ENCODE measurements at places on chromosomes 7 and 10.
A peak's percentile ranks its signal among the peaks of the same experiment; 100 is the strongest.

- no peak for DNase-seq
Measured at GRCh38 chr7:107173191-107173590, 4.4 kb downstream of the HBP1 start.

- DNase-seq = peak; percentile 67
Measured at GRCh38 chr10:78975926-78976325, 92.8 kb upstream of the ZMIZ1 start.

GRCh38 chr10:34638406-34639054 lies 176.6 kb downstream of the PARD3 start:
- DNase-seq = peak; percentile 84

- DNase-seq = no peak
Measured at GRCh38 chr7:140215281-140215680, 38.5 kb upstream of the KDM7A start.

DNA sequence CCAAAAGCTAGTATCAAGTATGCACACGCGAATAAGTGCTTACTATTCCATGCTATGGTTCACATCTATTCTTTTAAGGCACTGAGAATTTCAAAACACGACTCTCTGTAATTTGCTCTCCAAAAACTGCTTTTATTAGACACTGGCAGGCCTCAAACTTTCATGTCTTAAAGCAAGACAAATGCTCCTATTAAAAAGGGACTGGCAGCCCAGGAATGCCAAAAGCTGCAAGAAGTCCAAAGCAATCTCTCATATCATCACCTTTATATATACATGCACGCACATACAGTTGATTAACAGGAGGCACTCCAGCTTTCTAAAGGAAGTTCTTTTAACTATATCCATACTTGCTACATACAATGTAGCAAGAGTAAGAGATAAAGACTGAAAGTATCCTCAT lies 34.8 kb downstream of the UBE2H start:
- DNase-seq = no peak

DNA sequence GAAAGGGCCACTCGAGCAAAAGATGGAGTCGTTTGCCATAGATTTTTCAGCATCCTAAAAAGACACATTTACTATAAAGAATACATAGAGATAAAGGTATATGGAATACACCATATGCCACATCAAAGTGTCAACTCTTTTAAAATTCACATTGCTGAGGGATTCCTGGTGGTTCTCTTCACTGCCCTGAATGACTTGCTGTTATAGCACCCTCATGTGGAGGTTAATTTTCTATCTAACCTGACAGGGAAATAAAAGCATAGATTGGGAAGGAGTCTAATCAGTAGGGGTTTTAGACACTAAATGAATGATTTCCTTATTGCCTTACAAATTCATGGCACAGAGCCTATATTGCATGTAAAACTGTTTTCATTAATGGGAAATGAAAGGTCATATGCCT lies 25.9 kb downstream of the DNAH11 start:
- no peak for DNase-seq

DNA sequence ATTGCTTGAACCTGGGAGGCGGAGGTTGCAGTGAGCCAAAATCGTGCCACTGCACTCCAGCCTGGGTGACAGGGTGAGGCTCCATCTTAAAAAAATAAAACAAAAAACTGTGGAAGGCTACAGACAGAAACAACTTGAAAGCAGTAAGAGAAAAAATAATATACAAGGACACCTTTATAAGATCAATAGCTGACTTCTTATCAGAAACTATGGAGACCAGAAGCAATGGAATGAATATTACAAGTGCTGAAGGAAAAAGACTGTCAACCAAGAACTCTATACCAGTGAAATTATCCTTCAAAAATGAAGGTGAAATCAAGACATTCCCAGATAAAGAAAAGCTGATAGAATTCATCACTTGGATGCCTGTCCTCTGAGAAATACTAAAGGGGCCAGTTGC lies 49.0 kb downstream of the RBAK start:
- DNase-seq = no peak

DNA sequence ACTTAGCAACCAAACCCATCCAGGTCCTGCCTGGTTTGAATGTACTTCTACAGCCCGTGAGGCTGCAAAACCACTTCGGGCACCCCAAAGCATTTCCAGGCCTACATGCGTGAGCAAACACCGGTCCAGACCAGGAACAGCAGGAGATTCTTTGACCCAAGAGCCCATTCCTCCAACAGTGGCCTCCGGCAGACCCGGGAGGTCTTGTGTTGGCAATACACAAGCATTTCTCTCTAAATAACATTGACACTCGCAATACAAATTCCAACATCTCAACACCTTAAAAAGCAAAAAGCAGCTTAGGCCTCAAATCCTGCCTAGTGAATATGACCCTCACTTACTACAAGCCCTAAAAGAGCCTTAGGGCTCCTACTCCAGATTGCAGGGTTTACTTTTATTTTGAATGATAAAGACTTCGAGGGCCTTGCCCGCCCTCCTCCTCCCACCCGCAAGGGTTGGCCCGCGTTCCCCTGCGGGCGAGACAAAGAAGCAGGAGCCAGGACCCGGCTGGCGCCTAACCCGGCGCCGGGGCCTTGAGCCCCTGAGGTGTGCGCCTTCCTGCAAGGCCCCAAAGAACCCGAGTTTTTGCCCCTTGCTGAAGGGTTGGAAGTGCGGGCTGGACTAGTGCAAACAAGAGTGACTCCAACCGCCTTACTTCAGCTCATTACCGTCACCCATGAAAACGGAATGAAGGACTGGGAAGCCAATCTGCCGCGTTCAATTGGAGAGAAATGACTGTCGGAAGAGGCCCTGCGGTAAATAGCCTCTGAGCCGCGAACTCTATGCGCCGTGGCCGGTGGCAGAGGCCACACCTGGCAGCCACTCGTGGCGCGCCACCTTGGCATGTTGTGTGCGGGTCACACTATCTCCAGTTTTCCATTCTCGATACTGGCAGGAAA lies 3.4 kb upstream of the DLX6 start:
- DNase-seq = no peak

DNA sequence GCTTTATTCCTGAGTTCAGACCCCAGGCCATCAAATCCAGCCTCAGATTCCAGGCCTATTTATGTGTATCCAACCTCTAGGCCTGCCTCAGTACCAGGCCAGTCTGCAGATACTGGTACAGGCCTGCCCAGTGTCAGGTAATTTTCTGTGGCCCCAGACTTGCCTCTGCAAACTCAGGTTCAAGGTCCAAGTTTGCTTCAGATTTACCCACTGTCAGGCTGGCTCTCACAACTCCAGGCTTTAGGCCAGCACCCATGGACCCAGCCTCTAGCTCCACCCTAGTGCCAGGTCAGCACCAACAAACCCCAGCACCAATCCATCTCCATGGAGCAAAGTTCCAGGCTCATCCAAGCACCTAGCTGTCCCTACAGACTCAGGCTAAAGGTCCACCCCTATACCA lies 169.7 kb downstream of the ITGB1 start:
- DNase-seq = no peak

- DNase-seq = no peak
Measured at GRCh38 chr7:39493934-39494333, 72.3 kb upstream of the YAE1 start.

- no peak for DNase-seq
Measured at GRCh38 chr10:77230194-77230593, 407.4 kb downstream of the KCNMA1 start.

DNA sequence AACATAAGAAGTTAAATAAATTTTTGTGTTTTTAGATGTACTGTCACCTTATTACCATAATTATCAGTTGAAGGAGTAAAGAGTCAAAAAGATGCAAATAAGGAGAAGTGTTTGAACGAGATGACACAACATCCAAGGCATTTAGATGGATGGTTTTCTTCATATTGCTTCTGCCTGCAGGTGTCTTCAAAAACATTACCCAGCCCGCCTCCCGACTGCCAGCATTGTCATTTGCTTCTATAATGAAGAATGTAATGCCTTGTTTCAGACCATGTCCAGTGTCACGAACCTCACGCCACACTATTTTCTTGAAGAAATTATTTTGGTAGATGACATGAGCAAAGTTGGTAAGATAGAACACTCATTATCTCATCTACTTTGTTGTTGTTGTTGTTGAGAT lies 26.6 kb downstream of the GALNTL5 start:
- no peak for DNase-seq

DNA sequence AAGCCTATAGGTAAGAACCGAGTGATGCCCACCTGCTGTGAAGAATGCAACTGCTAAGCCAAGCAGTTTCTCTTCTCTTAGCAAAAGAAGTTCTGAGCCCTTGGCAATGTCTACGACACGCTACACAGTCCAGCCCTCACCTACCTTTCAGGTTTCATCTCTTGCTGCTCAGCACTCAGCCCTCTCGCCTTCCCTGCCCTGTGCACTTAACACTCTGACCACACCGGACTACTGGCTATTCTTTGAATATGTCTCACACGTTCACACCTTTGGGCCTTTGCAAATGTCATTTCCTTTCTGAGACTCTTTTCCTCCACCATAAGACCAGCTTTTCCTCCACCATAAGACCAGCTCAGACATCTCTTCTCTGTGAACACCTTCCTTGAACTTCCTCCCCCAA lies 67.0 kb upstream of the ITGB1 start:
- DNase-seq = no peak

DNA sequence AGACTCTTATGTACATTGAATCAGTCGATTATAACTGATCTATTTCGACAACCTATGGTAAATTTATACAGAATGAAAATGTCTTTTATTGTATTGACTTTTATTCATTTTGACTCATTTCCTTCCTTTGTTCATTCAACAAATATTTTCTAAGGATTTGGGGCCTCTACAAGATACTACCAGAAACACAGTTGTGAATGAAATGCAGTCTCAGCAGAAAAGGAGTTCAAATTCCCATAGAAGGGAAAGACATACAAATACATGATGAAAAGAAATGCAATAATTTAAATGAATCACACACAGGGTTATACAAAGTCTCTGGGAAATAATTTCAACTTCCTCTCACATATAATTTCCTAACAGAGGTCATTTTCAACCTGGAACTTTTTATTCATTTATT lies 134.0 kb upstream of the SEMA3A start:
- no peak for DNase-seq

DNA sequence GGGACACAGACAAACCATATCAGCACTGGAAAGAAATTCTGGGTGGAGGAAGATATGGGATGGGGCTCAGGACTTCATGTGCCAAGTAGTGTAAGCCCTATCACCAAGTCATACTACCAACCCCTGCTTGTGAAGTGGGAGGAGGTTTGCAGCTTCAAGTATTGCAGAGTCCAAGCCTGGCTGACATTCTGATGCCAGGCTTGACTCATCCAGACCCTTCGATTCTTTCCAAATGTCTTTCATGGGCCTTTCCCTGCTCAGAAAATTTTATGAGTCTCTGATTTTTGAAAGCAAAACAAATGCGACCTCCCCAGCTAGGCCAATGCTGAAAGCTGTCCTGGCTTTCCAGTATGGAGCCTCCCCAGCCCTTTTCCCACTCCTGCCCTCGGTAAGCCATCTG lies 45.1 kb upstream of the SMNDC1 start:
- DNase-seq = peak; percentile 75

DNA sequence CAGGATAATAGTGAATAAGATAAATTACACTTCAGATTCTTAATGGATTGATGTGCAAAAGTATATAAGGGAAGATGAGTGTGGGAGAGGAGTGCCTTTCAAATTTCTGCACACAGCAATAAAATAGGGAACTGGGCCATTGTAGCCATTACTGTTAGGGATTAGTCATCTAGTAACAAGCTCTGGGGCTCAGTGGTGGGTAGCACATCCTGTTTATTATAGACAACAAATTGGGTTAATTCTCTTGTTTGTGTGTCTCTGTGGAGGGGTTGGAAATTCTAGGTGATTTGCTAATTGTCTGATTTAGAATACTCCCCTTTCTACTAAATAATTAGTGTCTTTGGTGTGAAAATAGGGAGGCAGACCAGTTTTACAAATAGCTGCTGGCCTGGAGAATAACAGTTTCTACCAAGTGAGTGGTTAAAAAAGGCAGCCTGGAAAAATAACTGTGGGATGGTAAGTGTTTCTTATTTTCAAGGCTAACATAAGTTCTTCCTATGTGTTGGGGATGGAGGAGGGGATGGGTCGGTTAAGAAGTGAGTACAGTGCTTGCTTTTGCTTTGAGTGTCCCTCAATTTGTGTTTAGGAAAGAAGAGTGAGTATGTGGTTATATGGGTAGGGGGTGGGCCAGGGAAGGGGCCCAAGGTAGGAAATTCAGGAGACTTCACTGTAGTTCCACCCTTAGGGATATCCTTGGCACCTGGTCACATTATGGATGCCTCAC lies 43.3 kb upstream of the TMEM248 start:
- peak; percentile 75 for DNase-seq

GRCh38 chr7:126608339-126608776 lies 644.4 kb downstream of the GRM8 start:
- DNase-seq = peak; percentile 1

GRCh38 chr7:119397156-119397555 lies 875.8 kb upstream of the KCND2 start:
- DNase-seq = no peak

GRCh38 chr7:45082031-45082830 lies 6.5 kb downstream of the NACAD start:
- no peak for DNase-seq

DNA sequence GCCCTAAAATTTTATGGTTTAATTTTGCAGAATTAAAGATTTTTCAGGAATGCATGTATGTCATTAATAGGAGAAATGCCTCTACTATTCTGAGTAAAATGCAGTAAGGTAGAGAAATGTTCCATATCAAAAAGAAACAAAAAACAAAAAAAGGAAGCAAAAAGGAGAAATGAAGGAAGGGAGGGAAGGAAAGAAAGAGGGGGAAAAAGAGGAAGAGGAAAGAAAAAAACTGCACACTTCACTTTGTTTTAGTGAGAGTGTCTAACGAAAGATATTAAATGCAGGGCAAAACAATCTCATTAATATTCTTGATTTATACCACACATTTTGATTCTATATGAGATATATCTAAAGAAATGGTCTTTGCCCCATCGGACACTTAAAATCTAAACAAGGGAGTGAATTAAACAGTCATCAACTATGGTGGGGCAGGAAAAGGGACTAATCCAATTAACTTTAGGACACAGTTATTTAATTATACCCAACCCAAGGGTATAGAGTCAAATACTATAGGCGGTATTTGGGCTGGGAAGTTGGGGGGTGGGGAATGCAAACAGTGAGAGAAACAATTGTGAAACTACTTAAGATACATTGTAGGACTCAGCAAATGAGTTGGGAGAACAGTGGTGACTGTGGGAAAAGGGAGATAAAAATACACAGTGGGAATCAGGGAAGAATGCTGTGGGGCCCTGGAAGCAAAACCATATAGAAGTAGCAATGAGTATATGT lies 27.0 kb downstream of the IMMP2L start:
- DNase-seq = peak; percentile 7

All from suppressor macrophage treated with lipopolysaccharide for 4 hours (primary cell).